Nucleus accumbens (tissue), 56 donors: ENCODE measurements at places on chromosomes 1 and 21.

DNA sequence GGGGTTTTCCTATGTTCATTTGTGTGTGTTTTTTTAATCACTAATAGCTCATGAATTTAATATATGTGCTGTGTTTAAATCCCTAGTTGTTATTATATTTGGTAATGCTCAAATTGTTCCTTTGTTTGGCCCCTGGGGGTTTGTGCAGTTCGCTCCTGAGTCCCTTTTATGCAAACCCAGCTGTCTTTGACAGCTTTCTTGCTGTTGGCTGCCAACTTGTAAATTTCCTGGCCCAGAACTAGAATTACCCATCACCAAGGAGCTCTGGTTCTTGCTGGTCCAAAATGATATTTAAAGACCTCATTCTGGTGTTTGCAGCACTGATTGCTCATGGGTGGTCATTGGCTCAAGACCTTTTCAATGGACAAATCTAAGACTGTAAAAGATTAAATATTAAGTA, 39.6 kb upstream of the PGBD5 start:
- DNase-seq = no peak

- DNase-seq = no peak
Observed at GRCh38 chr1:192147221-192147620, 11.0 kb upstream of the RGS18 start.

- no peak for DNase-seq
Observed at GRCh38 chr1:17052641-17053040, 1.2 kb downstream of the SDHB start.

DNA sequence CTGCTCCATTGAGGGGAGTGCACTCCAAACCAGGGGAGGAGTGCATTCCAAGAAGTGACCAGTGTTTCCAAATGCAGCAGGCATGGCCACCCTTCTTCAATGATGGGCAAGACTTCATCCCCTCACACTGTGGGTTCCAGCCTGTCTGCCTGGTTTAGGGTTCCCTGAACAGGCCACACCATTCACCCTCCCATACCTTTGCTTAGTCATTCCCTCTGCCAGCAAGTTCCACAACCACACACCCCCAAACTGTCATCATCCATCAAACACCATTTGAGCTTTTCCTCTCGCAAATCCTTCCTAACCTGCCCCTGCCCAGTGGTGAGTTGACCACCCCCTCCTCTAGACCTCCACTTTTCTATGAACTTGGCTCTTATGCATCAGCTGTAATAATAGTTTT, 116.0 kb downstream of the PLPP3 start:
- DNase-seq = no peak

GRCh38 chr1:184986250-184986649, 11.9 kb upstream of the NIBAN1 start:
- no peak for DNase-seq

DNA sequence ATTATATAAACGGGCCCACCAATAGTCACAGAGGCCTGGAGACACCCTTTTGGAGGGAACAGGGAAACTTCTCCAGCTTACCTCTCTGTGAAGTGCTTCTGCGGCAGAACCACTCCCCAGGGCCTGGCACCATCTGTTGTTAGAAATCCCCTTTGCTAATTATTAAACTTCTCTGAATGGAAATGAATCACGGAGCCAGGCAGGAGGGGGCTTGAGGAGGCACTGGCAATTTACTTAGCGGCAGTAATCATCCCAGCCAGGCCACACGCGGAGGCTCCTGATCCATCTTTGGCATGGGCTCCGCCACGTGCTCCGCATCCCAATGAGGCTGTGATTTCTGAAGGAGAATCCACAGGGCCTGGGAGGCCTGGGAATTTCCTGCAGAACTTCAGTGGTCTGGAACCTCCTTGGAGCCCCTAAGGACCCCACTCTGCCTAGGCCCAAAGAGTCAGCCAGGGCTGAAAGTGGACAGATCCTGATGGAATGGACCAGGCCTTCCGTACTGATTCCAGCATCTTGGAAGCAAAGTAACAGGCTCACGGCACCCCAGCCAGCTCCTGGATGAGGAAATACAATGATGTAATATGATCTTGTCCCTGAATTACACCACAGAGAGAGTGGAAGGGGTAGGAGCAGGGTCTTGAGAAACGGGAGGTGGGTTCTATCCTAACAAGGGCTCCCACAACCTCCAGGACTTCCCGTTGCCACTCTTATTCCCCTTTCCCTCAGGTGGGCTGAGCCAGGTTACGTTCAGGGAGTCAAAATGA, 62.3 kb downstream of the GRIK3 start:
- DNase-seq = no peak
